Left ventricle myocardium inferior (tissue), 1 donor: ENCODE measurements at places on chromosomes 4 and X. TPM values are rescaled to one million over a fixed set of nuclear protein-coding genes. Genes with fewer than 3 reads are reported as not detected.

OPRPN gene
- total RNA-seq, result not detected

DNA sequence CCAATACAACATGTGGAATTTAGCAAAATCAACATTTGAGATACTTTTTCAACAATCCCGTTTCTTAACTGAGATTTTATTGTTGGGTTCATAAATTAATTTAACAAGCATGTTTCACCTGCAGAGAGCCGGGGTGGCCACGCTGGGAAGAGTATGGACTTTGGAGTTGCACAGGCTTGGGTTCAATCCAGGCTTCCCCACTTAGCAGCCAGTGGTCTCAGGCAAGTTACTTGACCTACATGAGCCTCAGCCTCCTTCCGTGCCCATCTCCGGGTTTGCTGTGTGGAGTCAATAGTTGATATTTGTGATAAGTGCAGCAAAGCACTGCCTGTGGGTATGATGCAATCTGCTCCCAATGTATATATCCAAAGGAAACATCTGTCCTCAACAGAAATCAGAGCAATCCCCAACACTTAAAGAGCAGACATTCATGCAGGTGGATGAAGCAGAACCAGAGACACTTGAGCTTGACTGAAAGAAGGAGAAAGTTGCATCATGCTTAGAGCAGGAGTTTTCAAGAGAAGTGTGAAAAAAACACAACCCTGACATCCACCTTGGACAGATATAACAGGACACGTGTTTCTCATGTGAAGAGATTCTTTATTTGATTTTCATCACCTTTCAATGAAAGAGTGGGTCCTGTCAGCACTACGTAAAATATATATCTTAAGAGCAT, 5.1 kb downstream of the CYTL1 start:
- DNase-seq, result no peak

CXCL3 gene
- total RNA-seq, result 0.30 TPM

DNA sequence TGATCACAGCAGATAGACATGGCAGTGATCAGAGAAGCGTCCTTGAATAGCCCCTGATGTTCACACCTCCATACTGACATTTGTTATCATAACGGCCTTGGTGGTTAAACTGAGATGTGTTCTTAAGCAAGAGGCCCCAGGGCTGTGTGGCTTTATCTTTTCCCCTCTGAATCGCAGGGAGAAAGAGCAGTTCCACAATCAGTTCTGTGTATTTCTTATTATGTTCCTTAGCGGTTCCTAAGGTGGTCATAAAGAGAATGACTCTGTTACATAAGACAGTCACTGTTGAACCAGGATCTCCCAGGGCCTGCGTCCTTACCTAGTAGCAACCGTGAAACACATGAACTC, 52.8 kb upstream of the CBR4 start:
- DNase-seq, result no peak

FREM3 gene
- total RNA-seq, result not detected

DNA sequence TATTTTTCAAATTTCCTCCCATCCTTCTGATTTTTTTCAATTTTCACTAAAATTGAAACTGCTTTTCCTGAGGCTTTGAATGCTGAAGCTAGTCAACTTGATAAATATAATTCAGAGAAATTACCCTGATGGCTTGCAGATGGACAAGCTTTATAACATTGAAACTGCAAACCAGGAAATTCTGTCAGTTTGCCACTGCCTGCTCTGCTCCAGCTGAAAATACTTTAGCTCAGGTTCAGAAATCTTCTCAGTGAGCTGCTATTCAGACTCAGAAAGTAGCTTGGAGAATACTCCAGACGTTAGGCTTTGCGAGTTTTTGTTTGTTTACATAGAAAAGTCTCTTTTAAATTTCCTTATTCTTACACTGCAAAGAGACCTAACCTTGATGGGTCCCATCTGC, 1574.7 kb downstream of the STIM2 start:
- no peak for DNase-seq

DNA sequence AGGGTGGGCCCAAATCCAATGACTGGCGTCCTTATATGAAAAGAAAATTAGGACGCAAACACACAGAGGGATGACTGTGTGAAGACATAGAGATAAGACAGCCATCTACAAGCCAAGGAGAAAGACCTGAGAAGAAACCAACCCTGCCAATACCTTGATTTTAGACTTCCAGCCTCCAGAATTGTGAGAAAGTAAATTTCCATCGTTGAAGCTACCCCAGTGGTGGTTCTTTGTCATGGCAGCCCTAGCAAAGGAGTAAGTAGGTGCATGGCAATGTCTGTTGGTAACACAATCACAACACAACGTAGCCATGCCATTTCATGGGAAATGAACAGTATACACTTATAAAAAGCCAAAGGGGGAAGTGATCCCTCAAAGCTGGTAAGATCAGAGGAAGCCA, 25.3 kb downstream of the SMIM20 start:
- no peak for DNase-seq

GRCh38 chrX:51917604-51918003, 24.2 kb downstream of the MAGED1 start:
- DNase-seq, result no peak

- DNase-seq, result no peak
Observed at GRCh38 chrX:138669693-138670092, 41.8 kb downstream of the FGF13 start.

SRPX2 gene
- total RNA-seq, result 7.5 TPM

GRCh38 chrX:143094417-143095023, 68.8 kb downstream of the SPANXN4 start:
- no peak for DNase-seq

DNA sequence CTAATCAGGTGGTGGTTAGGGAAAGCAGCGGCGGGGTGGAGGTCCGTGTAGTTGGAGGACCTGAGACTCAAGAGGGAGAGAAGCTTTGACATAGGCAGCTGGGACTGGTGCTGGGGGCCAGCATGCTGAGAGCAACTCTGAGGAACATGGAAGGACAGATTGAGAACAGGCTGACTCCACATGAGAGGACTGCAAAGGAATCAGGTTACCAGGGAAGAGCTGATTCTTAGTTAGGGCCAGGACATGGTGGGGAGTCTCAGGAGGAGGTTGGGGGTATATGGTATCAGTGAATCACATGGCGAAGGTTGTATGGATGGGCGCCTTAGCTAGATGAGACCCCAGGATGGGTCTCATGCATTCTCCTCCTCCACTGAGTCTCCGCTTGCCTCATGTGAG, 264.0 kb upstream of the BOD1L1 start:
- DNase-seq, result no peak

SLC9B1 gene
- total RNA-seq, result 0.55 TPM

HDAC8 gene
- 19.3 TPM for total RNA-seq

DNA sequence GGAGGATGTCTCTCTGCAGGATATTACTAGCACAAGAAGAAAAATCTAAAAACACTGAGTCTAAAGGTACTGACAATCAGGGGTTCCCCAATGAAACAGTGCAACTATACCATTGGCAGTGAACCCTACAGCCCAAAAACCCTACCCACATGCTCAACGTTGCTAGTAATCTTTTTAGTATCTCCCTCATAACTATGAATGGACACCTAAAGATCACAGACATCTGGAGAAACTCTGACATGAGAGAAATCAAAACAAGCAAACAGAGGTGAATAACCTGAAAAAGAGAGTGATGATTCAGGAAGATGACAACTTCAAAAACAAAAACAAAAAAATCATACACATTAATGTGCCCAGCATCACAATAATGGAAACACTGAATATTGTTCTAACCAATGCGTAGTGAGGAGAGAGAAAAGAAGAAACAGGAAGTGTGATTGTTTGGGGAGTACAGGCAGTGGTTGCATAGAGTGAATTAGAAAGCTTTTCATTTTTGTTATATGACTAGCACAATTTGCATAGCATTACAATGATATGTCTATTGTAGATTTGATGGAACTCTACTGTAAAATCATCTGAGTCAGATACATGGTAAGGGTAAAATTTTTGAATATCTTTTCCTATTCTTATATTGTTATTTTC, 78.9 kb upstream of the FMR1 start:
- DNase-seq, result no peak

USP46 gene
- total RNA-seq, result 76.4 TPM

DNA sequence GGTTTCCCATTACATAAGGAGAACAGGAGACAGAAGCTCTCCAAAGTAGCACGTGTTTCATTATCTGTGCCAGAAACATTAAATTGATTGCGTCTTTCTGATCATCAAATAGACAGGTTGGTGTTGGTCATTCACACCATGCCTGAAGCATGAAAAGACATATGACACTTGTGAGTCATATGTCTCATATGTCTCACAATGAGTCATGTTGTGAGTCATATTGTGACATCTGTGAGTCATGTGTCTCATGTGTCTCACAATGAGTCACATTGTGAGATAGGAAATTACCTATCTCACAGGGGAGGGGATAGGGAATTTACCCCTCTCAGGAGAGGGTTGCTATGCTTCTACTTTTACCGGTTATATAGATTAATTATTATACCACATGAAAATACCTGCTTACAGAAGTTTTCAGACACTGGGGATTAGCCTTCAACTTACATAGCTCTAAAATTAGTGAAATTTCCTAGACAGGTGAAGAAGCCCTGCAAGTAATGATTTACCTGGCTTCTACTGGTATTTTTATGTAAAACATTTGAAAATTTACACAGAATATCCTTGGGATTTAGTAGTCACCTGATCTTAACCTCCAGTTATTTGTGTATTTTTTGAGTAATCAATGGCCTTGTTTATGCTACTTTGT, 80.8 kb downstream of the NPFFR2 start:
- no peak for DNase-seq

DNA sequence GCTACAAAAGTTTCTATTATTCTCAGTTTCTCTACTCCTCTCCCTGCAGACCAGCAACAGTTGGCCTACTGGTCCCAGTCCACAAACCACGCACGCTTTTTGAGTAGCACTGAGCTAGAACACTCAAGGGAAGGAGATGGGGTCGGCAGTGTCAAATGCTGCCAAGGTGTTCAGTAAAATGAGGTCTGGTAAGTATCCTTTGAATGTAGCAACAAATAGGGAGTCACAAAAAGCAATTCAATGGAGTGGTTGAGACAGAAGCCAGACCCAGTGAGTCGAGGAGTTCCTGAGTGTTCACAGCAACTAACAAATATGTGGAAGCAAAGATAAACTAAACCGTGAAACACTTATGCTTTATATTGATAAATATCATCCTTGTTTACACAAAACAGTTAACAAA, 355.7 kb downstream of the MID1IP1 start:
- DNase-seq, result no peak

PORCN gene
- 13.6 TPM for total RNA-seq

GAGE2A gene
- total RNA-seq, result not detected

CCNA2 gene
- total RNA-seq, result 0.52 TPM

PPAT gene
- 3.4 TPM for total RNA-seq

SPANXN3 gene
- not detected for total RNA-seq

HEPH gene
- total RNA-seq, result 26.2 TPM

BLOC1S4 gene
- 7.1 TPM for total RNA-seq

UGT2B15 gene
- total RNA-seq, result not detected

PWWP3B gene
- total RNA-seq, result 15.5 TPM

GRCh38 chr4:184713887-184714286, 20.0 kb downstream of the CENPU start:
- DNase-seq, result no peak

PPP1R2C gene
- total RNA-seq, result not detected

AFAP1 gene
- total RNA-seq, result 6.8 TPM

- no peak for DNase-seq
Observed at GRCh38 chrX:40323977-40324376, 226.2 kb upstream of the BCOR start.

DNA sequence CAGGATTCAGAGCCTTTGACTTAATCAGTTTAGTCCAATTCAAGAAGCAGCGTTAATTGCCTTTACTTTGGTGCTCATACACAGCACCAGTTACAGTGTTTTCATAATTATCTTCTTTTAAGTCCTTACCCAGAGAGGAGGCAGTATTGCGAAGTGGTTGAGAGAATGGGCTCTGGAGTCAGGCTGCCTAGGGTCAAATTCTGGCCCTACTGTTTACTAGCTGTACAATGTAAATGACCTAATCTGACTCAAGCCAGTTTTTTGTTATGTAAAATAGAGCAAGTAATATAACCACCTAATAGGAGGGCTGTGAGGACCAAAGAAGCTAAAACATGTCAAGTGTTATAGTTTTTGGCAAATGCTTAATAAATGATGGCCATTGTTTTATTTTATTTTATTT, 27.6 kb downstream of the WDR44 start:
- DNase-seq, result no peak

TENM3 gene
- total RNA-seq, result 1.5 TPM

- DNase-seq, result no peak
Observed at GRCh38 chrX:145213504-145213903, 33.8 kb upstream of the SPANXN1 start.

- DNase-seq, result no peak
Observed at GRCh38 chr4:173547889-173548288, 17.9 kb upstream of the HAND2 start.

DNA sequence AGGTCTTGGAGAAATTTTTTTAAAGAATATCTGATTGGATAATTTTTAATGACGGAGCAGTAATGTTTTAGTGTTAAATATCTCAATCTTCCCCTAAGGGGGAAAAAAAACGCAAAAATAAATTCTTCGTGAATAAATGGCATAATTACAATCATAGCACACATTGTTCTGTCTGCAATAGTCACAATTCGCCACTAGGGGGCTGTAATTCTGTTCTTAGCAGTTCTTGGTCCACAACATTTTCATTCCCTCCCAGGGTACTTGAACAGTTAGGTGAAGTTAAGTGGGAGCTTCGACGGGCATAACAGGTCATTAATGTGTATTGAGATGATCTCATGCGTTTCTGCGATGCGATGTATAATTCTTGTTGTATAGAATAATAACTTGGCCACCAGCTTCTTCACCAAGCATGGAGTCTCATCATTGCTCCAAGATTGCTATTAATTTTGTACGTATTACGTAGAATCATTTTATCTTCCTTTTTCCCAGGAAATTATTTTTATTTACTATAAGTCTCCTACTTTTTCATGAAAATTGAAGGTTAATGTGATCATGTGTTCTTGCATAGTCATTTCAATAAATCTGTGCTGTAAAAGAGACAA, 27.2 kb downstream of the HTR2C start:
- no peak for DNase-seq

GRCh38 chr4:13171292-13172057, 312.7 kb downstream of the RAB28 start:
- no peak for DNase-seq

DNA sequence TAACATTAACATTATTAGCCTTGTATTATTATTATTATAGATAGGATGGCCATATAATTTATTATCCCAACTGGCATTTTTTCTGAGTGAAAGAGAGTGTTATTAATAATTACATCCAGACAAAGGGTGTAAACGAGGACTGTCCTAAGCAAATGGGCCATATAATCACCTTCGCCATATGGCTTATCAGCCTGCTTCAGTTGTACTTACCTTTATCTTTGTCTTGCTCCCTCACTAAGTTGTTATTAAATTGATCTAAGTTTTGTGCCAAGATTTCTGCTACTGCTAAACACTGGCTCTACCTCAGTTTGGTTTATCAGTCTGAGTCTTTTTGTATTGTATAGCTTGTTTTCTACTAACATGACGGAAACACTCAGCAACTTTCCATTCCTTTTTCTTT, 76.9 kb downstream of the STIM2 start:
- DNase-seq, result no peak

GRCh38 chrX:84156821-84157220, 31.2 kb downstream of the RPS6KA6 start:
- no peak for DNase-seq
